Calu3 (cell line): ENCODE measurements at places on chromosomes 7 and 10. TPM values are rescaled to one million over a fixed set of nuclear protein-coding genes. Genes with fewer than 3 reads are reported as not detected.

The GUSB gene
- total RNA-seq, result 36.5 and 43.8 TPM in 2 replicates

The SFRP4 gene
- total RNA-seq, result not detected in 2 replicates

The SKAP2 gene
- 68.1 and 83.1 TPM in 2 replicates for total RNA-seq

The RASA4B gene
- total RNA-seq, result 0.69 and 0.76 TPM in 2 replicates

The FGF8 gene
- total RNA-seq, result not detected in 2 replicates

The ZNF365 gene
- 4.0 and 4.3 TPM in 2 replicates for total RNA-seq

The DOCK4 gene
- total RNA-seq, result 2.7 and 3.4 TPM in 2 replicates

The HHEX gene
- total RNA-seq, result 91.5 and 97.7 TPM in 2 replicates

The RTKN2 gene
- total RNA-seq, result 25.0 and 26.7 TPM in 2 replicates

The MMP21 gene
- 0.24 TPM in 1 of 2 replicates, not detected in the other for total RNA-seq

The AQP1 gene
- 1.7 and 2.6 TPM in 2 replicates for total RNA-seq

The CHRM2 gene
- total RNA-seq, result not detected in 2 replicates

The TMEM178B gene
- 1.5 and 4.6 TPM in 2 replicates for total RNA-seq

The PITX3 gene
- not detected in 2 replicates for total RNA-seq

The TMEM213 gene
- 9.8 and 11.3 TPM in 2 replicates for total RNA-seq

The CREB5 gene
- total RNA-seq, result 12.9 and 19.2 TPM in 2 replicates

The SDK1 gene
- total RNA-seq, result 19.7 and 20.0 TPM in 2 replicates

The VWDE gene
- 20.2 and 21.3 TPM in 2 replicates for total RNA-seq

The CCDC3 gene
- not detected in 2 replicates for total RNA-seq

The IDI2 gene
- total RNA-seq, result not detected in 2 replicates

The PPP1R3A gene
- not detected in 2 replicates for total RNA-seq

The GPRIN2 gene
- 9.5 and 12.8 TPM in 2 replicates for total RNA-seq

The FKBP6 gene
- not detected in 2 replicates for total RNA-seq

The CYTH3 gene
- 47.2 and 73.4 TPM in 2 replicates for total RNA-seq

The NSUN6 gene
- 10.5 and 14.5 TPM in 2 replicates for total RNA-seq

The SPDYE16 gene
- not detected in 2 replicates for total RNA-seq

The HOXA6 gene
- 11.4 and 12.4 TPM in 2 replicates for total RNA-seq

The PIK3CG gene
- not detected in 2 replicates for total RNA-seq

The SEMA3D gene
- 0.91 and 2.0 TPM in 2 replicates for total RNA-seq

The KCNMA1 gene
- total RNA-seq, result 0.45 and 0.59 TPM in 2 replicates

The PON2 gene
- total RNA-seq, result 73.7 and 79.6 TPM in 2 replicates

The TMEM72 gene
- not detected in 2 replicates for total RNA-seq

The UNCX gene
- total RNA-seq, result not detected in 2 replicates

The RNF32 gene
- total RNA-seq, result 1.6 and 3.2 TPM in 2 replicates

The TAS2R39 gene
- not detected in 2 replicates for total RNA-seq

The NPY4R2 gene
- not detected in 2 replicates for total RNA-seq

The OR13A1 gene
- total RNA-seq, result not detected in 2 replicates

The PNLIPRP1 gene
- not detected in 2 replicates for total RNA-seq

The TMEM106B gene
- total RNA-seq, result 76.7 and 81.5 TPM in 2 replicates

The PCLO gene
- 7.2 and 9.1 TPM in 2 replicates for total RNA-seq
